ENCODE measurements at places on chromosomes 1 and 21.

GRCh38 chr1:71193153-71193552 is 112.3 kb upstream of the ZRANB2 start:
- DNase-seq: no peak

DNA sequence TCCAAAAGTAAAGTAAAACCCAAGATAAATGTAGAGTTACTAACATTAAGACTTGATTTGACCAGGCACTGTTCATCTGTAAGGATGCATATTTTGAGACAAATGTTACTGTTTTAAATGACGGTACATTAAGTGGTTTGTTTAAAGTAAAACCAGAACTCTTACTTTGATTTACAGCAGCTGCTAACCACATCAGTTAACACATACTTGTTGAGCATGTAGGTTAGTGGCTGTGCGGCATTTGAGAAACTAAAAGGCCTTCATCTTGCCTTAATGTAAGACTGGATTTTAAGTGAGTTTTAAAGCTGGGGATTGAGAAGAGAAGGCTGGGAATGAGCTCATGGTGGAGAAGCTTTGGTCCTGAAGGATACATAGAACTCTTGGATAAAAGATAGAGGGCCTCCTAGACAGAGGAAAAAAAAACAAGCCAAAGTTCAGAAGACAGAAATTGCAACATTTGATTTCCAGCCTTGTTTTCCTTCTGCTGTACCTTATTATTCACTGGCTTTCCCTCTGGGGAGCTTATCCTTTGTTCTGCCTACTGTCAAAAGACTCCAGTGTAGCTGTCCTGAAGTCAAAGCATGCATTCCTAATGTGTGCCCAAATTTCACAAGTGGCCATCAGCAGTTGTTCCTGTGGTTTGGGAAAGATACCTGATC is 66.6 kb downstream of the MTR start:
- no peak for DNase-seq

- no peak for DNase-seq
Observed at GRCh38 chr1:16122916-16123315, 33.0 kb downstream of the EPHA2 start.

DNA sequence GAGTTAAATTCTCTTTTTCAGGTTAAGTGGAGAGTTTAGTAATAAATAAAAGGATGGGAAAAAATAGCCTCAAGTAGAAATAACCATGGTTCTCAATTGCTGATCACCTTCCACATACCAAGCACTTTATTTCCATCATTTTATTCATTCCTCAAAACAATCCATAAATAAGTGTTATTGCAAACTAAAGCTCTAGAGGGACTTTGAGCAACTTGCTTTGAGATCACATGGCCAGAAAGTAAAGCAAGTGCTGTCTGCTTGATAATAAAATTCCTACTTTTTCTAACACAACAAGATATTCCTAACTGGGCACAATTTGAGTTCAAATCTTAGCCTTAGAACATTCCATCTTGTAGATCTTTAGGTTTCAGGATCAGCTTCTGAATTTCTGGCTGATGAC is 97.1 kb upstream of the C1orf87 start:
- no peak for DNase-seq

GRCh38 chr1:241531195-241532161 is 700 bp upstream of the KMO start:
- DNase-seq: no peak

GRCh38 chr1:37362594-37363385 is 111.6 kb upstream of the ZC3H12A start:
- DNase-seq: no peak

- DNase-seq: no peak
Observed at GRCh38 chr1:97441966-97442365, 478.9 kb downstream of the DPYD start.

- no peak for DNase-seq
Observed at GRCh38 chr21:28734522-28735175, 258.0 kb downstream of the LTN1 start.

DNA sequence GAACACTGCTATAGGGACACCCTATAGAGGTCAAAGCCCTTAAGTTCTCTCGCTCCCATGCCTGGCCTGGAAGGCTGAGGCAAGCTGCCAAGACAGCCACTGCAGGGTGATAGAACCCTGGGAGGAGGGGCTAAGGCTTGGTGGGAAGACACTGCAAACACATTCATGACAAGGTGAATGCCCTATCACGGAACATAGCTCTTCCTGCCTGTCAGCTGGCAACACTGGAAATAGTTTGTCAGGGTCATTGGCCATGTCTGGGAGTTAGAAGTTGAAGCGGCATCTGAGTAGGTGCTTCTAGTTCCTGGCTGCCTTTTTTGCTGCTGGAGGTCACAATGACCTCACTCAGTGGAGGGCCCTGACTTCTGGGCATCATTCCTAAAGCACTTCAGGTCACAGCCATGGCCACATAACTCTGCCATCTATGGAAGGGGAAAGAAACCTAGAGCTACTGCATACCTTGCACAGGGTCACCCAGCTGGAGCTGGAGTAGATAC is 4.2 kb downstream of the FABP3 start:
- no peak for DNase-seq

DNA sequence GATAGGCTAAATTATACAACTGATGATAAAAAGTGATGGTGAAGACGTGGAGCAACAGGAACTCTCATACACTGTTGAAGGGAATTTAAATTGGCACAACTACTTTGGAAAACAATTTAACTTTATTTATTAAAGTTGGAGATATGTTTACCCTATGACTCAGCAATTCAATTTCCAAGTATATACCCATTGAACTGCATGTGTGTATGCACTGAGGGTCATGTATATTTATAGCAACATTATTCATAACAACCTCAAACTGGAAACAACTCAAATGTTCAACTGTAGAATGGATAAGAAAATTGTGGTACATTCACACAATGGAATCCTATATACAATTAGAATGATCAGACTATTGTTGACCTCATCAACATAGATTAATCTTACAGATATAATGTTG is 16.5 kb upstream of the BCAS2 start:
- DNase-seq: no peak

DNA sequence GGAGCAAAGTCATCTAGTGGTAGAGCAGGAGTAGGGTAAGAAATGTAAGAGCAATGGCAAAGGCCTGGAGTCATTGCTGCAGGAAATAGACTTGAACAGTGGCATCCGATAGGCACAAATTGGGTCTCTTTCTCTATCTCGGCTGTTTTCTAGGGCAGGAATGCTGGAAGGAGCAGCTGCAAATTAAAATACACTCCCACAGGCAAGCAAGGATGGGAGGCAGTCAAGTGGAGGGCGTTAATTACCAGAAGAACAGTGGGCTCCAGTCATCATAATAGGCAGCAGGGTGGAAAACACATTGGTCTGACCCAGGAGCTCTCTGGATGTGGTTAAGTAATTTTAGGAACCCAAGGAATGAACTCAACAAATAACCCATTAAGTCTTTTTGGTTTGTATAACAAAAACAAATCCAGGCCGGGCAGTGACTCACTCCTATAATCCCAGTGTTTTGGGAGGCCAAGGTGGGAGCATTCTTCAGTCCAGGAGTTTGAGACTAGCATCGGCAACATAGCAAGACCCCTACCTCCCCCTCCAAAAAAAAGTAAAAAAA is 7.8 kb upstream of the TDRD5 start:
- no peak for DNase-seq

GRCh38 chr1:54498383-54499096 is 49.5 kb upstream of the ACOT11 start:
- DNase-seq: no peak

DNA sequence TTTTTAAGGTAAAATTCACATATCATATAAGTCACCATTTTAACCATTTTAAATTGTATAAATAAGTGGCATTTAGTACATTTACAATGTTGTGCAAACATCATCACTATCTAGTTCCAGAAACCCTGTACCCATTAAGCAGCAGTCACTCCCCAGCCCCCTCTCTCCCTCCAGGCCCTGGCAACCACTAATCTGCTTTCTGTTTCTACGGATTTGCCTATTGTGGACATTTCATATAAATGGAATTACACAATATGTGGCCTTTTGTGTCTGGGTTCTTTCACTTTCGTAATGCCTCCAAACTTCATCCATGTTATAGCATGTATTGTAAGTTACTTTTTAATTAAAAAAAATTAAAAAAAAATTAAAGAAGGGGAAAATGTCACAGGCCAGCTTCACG is 58.0 kb upstream of the RAB3GAP2 start:
- DNase-seq: no peak

All from T-helper 9 cell (primary cell).